Stimulated activated CD4-positive, alpha-beta T cell treated with anti-CD3 and anti-CD28 coated beads, Interleukin-2, amount 100 ng/mL, for 24 hours (primary cell): ENCODE measurements at places on chromosomes 4 and X.

DNA sequence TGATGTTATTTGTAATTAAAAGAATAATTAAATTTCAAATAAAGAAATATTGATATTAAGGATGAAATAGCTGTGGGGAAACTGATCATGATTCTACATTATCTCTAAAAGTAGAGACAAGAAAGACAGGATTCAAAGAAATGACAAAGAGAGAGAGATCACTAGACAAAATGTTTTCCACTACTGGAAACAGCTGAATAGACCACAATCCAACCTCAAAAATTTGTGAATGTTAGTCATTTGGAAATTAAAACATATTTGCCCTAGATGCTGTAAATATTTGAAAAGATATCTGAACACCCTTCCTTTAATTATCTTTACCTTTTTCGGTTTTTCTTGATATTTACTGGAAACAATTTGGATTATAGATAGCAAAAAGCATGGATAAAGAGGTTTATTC lies 414.9 kb downstream of the CENPC start:
- no peak for DNase-seq

DNA sequence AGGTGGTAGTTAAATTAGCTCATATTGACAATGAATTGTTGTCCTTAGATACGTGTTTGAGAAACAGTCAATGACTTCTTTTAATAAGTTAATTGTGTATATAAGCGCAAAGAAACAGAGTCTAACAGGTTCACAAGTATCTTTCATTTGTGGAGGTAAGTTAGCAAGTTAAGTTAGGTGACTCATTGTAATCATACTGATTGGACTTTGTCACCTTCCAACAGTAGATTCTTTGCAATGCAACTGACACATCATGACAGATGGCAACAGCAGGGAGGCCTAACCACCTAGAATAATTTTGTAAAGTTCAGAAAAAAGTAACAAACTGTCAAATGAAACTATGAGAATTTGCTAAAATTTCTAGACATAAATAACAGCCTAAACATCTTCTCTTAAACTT lies 207.6 kb upstream of the PITX2 start:
- no peak for DNase-seq

- DNase-seq, result no peak
Observed at GRCh38 chr4:158613046-158613445, 58.6 kb downstream of the C4orf46 start.

DNA sequence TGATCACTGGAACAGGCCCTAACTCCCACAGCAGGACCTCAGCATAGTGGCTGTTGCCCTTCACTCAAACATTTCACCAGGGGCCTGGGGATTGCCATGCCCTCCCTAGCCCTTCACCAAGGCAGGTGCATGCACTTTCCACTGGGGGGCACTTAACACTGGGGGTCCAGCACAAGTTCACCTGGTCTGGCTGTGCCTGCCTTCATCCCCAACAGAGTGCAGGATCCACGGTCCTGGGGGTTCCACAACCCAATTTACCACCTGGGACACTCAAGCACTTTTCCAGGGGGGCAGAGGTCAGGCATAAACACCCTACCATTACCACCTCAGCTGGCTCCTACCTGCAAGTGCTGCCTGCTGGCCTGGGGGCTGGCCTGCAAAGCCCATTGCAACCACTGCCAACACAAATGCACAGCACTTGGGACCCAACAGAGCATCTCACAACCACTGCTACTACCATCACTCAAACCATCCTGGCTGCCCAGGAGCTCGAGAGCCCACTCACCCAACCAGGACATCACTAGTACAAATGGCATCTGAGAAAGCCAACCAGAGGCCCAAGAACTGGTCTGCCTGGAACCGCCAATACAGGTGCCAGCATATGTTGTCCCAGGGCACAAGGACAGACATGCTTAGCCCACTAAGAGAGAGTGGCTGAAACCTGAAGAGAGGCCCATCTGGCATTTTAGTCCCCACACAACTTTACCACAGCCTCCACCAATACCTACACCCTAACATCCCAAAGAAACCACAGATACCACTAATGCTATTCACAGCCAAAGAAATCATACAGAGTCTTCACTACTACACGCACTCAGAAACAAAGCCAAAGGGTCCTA lies 43.1 kb downstream of the NAT8L start:
- no peak for DNase-seq

- DNase-seq, result no peak
Observed at GRCh38 chr4:80268081-80268823, 1.8 kb downstream of the FGF5 start.

DNA sequence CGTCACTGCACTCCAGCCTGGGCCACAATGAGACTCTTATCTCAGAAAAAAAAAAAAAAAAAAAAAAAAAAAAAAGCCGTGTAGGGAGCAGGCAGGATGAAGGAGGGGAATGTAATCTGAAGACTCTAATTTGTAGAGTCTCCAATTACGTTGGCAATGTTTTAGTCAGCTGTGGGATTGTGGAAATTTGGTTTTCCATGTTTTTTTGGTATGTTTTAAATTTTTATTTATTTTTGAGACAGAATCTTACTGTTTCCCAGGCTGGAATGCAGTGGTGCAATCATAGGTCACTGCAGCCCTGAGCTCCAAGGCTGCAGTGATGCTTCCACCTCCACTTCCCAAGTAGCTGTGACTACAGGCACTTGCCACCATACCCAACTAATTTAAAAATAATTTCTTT lies 56.5 kb downstream of the NSD2 start:
- no peak for DNase-seq
